CD8-positive, alpha-beta T cell (primary cell): ENCODE measurements at places on chromosomes 2 and 18.
A peak's percentile ranks its signal among the peaks of the same experiment; 100 is the strongest.

- no peak for DNase-seq
These were observed 81.1 kb upstream of the CD226 start for GRCh38 chr18:70028734-70029133.

- no peak for DNase-seq
These were observed 220.2 kb downstream of the SUCLG1 start for GRCh38 chr2:84238907-84239306.

DNA sequence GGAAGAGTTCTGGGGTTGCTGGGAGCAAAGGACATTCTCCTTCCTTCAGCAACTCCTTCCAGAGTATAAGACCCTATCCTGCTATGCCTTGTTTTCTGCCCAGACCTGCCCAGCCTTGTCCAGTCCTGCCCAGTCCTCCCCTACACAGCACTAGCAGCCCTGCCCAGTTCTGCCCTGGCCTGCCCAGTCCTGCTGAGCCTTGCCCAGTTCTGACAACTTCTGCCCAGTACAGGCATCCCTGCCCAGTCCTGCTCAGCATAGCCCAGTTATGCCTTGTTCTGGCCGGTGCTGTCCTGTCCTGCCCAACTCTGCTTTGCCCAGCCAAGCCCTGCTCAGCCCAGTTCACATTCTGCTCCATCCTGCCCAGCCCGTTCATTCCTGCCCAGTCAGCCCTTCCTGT, 44.9 kb upstream of the ALK start:
- DNase-seq, result no peak

DNA sequence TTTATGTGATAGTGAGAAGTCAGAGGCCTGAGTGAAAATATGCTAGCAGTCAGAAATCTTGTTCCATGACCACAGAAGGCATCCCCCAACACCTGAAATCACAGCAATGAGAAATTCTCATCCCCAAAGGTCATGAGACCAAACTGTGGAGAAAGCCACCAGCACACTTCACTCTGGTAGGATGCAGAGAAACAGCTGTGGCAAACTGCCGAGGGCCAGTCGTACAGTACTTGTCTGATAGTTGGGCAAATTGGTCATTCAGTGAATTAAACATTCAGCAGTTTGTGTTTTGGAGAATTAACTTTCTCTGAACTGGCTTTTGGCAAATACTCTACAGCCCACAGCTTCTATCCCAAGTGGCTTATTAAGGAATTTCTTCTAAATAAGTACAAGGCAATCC, 117.2 kb downstream of the TSN start:
- no peak for DNase-seq

GRCh38 chr2:152042636-152043615, 55.9 kb downstream of the CACNB4 start:
- no peak for DNase-seq

DNA sequence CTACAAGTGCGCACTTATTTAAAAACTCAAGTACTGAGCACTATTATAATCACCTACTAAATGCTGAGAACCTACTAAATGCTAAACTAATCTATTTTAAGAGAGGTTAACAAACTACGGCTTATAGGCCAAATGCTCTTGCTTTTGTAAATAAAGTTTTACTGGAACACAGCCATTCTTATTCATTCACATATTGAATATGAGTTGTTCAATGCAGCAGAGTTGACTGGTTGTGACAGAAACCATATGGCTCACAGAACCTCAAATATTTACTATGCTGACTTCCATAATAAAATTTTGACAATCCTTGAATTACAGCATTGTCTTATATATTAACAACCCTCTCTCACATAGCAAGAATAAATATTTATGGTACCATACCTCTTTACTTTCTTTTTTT, 103.2 kb downstream of the ZNF521 start:
- DNase-seq, result no peak

DNA sequence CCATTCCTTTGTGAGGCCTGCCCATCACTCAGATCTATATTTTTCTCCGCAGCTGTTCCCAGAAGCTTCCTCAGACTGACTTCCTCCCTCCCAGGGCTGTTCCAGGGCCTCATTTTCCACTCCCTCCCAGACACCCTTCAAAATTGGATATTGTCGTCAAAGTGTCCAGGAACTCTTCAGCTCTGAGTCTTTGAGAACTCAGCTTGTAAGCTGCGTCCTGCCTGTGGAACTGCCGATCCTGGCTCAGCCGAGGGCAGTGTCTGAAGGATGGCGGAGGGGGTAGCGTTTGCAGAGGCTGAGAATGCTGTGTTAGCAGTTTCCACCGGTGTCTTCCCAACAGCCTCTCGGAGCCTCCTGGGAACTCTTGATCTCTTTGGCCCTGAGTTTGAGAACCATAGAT, 27.1 kb downstream of the NCK2 start:
- no peak for DNase-seq

DNA sequence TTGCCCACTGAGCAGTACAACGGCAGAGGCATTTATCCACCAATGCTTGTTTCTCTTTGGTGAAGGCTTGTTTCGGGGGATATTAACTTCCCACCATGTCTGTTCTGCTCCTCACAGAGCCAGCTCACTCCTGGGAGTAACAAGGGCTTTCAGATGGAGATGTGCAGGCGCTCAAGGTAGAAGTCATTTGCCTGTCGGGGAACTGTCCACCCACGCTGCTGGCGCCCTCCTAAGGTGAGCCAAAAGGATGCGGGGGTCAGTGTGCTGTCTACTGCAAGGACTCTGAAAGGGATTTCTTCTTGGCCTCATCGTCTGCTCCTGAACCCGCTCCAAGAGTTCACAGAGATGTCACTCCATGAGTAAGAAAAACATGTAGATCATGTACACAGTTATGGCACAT, 57.0 kb upstream of the CYRIA start:
- no peak for DNase-seq

DNA sequence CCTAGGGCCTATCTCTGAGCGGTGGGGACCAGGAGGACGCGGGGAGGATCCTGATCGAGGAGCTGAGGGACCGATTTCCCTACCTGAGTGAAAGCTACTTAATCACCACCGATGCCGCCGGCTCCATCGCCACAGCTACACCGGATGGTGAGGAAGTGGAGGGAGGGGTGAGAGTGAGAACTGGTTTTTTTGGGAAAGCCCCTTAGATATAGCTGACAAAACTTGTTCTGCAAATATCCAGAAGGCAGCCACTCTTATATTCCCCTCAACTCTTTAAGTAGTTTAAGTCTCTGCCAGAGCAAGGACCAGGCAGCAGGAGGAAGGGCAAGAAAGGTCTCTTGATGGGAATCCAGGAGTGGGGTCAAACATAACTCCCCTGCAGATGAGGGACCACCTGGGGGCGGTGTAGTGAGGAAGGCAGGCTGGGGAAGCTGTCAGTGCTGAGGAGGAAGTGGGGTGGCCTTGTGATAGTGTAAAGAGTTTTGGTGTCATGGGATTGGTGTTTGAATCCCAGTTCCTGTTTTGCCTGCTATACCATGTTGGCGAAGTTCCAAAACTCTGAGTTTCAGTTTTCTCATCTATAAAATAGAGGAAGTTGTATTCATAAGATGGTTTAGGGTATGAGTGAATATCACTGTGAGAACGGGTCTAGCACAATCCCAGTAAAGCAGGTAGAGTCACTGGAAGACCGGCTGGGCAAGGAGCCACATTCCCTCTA, 3.4 kb downstream of the NAGK start:
- no peak for DNase-seq

DNA sequence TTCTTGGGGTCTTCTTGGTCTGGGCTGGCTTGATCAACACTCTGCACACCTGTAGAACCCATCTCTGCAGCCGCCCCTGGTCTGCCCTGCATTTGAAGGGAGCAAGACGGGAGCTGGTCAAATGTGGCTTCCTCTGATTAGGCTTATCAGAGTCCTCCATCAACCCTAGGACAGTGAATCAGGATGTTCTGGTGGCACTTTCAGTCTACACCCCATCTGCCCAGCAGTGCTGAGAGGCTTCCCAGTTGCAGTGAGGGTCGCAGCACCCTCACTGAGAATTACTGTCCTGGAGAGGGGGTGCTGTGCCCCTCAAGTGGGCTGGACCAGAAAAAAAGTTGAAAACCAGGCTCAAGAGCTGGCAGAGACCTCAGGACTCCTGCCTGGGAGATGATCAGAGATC, 152.9 kb downstream of the DYSF start:
- DNase-seq, result no peak

DNA sequence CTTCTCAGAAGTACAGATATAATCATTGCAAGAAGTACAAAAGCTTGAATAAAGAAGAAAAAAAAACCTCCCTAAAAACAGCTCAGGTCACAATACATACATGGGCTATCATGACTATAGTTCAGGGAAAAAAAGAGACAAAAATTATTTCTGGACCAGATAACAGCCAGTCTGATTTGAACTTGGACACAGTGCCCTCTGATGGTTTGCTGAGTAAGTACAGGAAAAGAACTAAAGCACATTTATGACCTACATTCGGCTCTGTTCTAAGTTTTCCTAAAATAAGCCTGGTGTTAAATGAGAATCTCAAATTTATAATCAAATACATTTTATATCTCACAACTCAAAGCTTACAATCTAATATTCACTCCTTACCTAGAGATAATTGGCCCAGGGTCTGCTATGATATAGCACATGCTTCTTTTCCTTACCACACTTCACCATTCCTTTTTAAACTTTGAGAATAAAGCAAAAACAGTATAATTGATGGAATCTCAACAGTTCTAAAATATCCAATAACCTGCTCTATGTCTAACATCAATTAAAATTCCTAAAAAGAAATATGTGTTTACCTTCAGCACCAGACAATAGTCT, 81.1 kb downstream of the RAPH1 start:
- no peak for DNase-seq

DNA sequence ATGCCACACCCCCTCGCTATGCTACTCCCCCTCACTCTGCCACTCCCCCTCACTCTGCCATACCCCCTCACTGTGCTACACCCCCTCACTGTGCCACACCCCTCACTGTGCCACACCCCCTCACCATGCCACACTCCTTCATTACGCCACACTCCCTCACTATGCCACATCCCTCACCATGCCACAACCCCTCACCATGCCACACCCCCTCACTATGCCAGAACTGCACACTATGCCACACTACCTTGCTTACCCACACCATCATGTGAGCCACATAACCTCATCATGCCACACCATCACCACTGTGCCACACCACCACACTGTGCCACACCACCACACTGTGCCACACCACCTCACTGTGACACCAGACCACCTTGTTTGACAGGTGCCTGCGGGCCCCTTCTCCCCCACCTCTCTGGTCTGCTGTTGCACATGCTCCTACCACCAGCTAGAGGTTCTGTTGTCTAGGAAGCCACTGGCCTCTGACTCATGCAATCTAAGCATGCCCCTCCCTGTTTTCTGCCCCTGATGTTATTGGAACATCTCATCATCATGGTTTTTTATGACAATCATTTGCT, 22.0 kb downstream of the MARCHF4 start:
- DNase-seq, result peak; percentile 53

GRCh38 chr2:56113382-56113975, 70.3 kb upstream of the CCDC85A start:
- no peak for DNase-seq

DNA sequence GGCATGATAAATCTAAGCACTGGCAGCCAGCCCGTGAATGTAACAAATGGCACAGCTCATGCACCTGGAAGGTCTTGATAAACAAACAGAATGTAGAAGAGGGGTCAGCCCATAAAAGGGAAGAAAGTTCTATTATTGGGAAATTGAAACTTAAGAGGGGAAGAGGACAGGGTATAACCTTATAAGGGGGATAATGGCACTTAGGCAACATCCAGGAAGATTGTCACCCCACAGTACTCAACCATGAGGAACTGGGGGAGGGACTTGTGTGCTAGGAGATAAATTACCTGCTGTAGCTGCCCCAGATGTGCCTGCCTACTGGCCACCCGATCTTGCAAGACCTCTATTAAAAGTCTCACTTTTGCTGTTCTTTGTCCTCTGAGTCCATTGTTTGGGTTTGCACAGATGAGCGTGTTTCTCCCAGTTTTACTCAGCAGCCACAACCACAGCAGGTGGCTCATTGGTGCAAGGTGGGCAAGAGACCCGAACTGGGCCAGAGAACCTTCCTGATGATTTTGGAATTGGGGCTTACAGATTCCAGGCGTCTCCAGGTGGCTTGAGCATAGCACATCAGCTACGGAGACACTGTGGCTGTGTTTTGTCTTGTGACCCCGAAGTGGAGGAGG, 79.0 kb upstream of the TAF1B start:
- DNase-seq, result no peak

- no peak for DNase-seq
These were observed 63.8 kb downstream of the PDE11A start for GRCh38 chr2:178008636-178009289.

DNA sequence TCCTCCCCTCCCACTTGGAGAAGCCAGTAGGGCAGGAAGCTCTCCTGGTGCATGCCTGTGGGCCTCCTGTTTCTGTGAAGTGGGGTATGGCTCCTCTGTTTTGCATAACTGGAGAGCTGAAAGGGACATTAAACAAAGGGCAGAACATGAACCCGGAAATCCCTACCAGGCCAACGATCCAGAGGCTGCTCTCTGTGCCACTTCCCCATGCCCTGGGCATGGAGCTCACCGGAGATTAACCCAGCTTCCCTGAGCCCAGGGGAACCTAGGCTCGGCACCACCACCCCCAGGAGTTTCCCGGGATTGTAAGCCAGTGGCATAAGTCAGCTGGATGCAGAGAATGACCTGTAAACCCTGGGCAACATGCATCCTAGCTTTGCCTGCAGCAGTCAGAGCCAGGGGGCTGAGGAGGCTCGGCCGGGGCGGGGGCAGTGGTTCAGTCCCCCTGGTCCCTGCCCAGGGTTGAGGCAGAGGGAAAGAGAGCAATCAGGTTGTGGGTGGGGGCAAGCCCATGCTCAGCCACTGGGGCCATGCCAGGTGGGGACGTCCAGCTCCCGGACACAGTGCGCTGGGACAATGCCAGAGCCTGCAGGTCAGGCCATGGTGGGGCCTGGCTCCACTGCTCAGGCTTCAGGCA, 49.5 kb downstream of the TIMM21 start:
- no peak for DNase-seq

DNA sequence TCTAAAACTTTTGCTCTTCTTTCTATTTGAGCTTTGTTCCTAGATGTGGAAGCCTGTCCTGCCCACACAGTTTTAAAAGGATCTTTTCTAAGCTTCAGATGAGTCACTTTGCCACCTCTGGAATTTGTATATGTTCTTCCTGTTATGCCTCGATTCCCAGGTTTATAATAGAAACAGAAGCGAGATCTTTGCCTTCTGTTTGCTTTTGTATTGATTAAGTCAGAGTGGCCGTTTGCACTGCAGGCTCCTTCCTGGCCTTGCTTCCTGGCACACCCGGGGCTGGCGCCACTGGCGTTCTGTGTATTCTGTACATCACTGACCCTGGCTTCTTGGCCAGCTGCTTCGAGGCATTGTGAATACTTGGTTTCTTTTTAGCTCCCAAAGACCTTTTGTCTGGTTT, 91.8 kb downstream of the MTCL1 start:
- DNase-seq, result no peak
